NCI-H2171 treated with DMSO at 0.1 percent for 48 hours (cell line): ENCODE measurements at places on chromosomes 5 and 9.

GRCh38 chr9:100317706-100318105 is 35.0 kb downstream of the TEX10 start:
- DNase-seq = no peak

DNA sequence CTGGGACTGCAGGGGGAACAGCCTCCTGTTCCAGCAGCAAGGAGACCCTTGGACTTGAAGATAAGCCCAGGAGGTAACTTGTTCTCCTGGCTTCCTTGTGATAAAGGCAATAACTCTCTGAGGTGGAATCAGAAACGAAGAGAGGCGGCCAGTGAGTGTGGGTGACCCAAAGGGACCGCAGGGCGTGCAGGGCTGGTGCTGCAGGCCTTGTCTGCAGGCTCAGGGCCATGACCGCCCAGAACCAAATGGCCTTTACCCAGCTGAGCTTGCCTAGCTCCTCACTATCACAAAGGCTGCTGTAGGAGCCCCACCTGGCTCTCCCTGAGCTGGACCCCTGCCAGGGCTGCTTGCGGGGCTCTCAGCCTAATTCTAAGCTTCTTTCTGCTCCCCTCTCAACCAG is 72.5 kb downstream of the NDFIP1 start:
- peak; percentile 17 for DNase-seq

- DNase-seq = peak; percentile 78
These were observed at the start of gene AK8 for GRCh38 chr9:132877824-132878694. Gene AK8 (minus strand): TSS chr9:132878284. CDS start chr9:132878255, 29 bp downstream.

- DNase-seq = no peak
These were observed 405.7 kb upstream of the IRX2 start for GRCh38 chr5:3157214-3157613.

- DNase-seq = no peak
These were observed 33.0 kb upstream of the WHRN start for GRCh38 chr9:114538241-114538640.

DNA sequence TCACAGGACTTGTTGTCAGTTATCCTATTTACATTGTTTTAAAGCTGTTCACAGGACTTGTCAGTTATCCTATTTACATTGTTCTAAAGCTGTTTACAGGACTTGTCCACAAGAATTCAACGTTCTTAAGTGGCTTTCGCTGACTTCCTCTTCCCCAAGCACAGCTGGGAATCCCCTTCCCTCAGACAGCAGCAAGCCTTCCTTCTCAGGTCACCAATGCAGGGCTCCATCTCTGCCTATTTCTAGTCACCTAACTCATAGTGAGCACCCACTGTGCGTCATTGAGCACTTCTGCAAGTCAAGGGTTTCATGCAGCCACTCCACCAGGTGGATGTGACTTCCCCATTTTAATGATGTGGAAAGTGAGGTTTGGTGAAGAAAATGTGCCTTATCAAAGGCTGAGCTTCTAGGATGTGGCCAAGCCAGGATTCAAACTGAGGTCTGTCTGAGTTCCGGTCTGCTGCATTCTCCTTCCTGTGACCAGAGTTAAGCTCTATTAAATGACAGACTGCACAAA is 109.8 kb upstream of the ZNF462 start:
- DNase-seq = no peak

DNA sequence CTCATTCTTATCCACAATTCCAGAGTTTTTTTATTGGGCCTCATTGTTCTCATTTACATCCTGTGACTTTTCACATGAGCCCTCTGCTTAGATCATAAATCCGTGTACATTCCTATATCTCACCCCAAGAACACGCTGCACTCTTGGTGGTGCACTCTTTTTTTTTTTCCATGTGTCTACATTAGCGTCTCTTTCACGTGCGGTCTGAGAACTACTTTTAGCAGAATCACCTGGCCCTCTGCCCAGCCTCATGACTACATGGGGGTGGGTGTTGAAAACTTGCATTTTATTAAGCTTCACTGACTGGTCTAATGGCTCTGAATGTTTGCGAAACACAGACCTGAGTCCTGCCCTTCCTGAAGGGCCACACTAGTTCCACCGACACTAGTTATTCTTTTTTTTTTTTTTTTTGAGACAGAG is 18.6 kb downstream of the C9orf57 start:
- peak; percentile 8 for DNase-seq

GRCh38 chr9:76989501-76989900 is 30.0 kb upstream of the FOXB2 start:
- no peak for DNase-seq

- DNase-seq = peak; percentile 42
These were observed 12.3 kb downstream of the CCNH start for GRCh38 chr5:87400305-87400899.

GRCh38 chr9:33239921-33240320 is at the start of gene SPINK4:
Gene SPINK4 (plus strand): TSS chr9:33240167. CDS start chr9:33240209, 42 bp downstream.
- peak; percentile 29 for DNase-seq

GRCh38 chr5:34606101-34606500 is 50.0 kb upstream of the RAI14 start:
- no peak for DNase-seq

- DNase-seq = no peak
These were observed 26.0 kb downstream of the GPBP1 start for GRCh38 chr5:57199866-57200265.

GRCh38 chr9:131546336-131547084 is 1.2 kb downstream of the PRRT1B start:
- DNase-seq = peak; percentile 95

- DNase-seq = no peak
These were observed 176.6 kb upstream of the SH3GL2 start for GRCh38 chr9:17402309-17402708.

- peak; percentile 78 for DNase-seq
These were observed 38.9 kb downstream of the LYRM7 start for GRCh38 chr5:131209506-131210150.

DNA sequence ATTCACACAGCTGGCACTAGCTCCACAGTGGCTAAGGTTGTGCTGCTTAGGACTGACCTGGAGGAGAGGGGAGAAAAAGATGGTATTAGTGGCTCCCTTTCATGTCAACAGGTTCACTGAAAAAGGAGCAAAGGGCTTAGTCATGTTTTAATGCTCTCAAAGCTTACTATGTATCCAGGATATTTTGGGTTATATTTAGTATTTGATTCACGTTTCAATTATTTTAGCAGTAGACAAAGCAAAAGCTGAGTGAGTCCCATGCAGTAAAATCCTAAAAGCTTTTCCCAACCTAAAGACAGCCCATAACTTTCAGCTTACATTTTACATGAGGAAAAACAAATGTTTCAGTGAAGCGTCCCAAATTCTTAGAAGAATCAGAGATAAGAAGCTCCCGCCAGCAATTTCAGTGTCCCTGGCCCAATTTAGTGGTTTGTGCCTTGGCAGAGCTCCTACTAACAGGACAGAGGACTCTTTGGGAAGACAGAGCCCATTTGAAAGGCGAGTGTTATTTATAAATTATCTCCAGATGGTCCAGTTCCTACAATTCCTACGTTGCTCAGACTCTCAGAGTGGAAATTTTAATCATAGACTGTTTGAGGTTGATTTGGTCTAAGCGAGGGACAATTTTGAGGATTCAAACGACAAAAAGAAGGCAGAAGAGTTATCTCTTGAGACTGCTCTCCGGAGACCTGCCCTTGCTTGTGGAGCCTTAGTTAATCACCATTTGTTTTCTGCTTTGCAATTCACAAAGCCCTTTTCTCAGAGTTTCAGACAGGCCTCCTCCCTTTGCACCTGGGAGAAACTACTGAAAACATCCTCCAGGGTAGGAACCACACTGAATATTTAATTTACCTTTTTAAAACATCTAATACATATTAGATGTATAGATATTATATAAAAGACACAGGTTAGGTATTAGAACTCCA is 225.0 kb upstream of the ANKRD55 start:
- no peak for DNase-seq

DNA sequence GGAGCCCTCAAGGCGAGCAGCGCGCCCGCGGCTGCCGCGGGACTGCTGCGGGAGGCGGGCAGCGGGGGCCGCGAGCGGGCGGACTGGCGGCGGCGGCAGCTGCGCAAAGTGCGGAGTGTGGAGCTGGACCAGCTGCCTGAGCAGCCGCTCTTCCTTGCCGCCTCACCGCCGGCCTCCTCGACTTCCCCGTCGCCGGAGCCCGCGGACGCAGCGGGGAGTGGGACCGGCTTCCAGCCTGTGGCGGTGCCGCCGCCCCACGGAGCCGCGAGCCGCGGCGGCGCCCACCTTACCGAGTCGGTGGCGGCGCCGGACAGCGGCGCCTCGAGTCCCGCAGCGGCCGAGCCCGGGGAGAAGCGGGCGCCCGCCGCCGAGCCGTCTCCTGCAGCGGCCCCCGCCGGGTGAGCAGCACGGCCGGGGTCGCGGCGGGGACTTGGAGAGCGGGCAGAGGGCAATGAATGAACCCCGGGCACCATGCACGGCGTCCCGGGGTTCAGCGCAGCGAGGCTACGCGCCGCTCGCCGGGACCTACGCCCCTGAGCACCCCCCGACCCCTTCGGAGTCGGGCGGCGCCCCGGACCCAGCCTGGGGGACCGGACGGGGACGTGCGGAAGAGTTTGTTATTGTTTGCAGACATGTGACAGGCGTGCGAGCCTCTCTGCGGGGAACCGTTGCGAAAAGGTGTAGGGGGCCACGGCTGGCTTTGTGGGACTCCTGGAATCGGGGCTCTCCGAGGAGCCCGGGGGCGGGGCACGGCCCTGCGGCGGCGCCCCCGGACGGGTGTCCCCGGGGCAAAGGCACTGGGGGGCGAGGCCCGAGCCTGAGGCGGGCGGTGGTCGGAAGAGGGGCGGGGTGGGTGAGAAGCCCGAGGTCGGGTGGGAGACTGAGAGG is 553 bp downstream of the MAP3K1 start:
- DNase-seq = no peak

- DNase-seq = no peak
These were observed 488.5 kb downstream of the CTNND2 start for GRCh38 chr5:11415751-11416150.

DNA sequence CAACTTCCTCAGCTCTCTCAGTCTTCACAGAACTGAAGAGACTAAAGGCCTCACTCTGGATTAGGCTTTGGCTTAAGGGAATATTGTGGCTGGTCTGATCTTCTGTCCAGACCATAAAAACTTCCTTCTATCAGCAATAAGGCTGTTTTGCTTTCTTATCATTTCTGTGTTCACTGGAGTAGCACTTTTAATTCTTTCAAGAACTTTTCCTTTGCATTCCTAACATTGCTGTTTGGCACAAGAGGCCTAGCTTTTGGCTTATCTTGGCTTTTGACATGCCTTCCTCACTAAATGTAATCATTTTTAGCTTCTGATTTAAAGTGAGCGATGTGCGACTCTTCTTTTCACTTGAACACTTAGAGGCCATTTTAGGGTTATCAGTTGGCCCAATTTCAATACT is 88.7 kb upstream of the ACOT12 start:
- no peak for DNase-seq

- DNase-seq = no peak
These were observed 32.8 kb upstream of the TNFAIP8 start for GRCh38 chr5:119322948-119323537.

GRCh38 chr5:1855596-1855995 is 27.1 kb downstream of the IRX4 start:
- DNase-seq = no peak

DNA sequence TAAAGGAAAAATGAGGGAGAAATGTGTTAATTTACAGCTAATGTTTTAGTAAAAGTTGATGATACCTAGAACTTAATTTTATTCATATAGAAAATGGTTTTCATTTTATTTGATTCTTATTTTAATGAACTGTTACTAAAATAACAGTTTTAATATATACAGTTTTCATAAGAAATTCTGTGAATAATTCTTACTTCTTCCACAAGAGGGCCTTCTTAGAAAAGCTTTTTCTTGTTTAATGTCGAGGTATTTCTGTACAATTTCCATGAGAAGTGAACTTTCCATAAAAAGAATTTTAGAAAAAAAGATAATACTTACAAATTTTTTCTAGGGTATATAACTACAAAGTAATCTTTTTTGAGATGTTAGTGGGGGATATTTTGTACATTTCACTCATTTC is 73.9 kb downstream of the KLF9 start:
- peak; percentile 34 for DNase-seq

DNA sequence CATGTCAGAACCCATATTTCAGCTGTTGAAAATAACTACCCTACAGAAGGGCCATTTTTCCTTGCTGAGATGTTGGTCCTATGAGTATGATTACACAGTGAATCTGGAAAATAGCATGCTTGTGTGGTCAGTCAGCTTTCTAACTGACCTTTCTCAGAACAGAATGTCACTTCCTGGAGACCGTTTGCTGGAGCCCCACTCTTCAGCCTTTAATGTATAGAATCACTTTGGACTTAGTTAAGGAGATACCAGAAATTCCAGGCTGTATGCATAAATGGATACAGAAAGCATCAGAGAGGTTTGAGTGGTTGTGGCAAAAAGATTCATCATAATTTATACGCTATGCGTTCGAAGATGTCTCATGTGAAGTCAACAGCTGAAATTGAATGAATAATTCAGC is 488.1 kb downstream of the EBF1 start:
- no peak for DNase-seq

DNA sequence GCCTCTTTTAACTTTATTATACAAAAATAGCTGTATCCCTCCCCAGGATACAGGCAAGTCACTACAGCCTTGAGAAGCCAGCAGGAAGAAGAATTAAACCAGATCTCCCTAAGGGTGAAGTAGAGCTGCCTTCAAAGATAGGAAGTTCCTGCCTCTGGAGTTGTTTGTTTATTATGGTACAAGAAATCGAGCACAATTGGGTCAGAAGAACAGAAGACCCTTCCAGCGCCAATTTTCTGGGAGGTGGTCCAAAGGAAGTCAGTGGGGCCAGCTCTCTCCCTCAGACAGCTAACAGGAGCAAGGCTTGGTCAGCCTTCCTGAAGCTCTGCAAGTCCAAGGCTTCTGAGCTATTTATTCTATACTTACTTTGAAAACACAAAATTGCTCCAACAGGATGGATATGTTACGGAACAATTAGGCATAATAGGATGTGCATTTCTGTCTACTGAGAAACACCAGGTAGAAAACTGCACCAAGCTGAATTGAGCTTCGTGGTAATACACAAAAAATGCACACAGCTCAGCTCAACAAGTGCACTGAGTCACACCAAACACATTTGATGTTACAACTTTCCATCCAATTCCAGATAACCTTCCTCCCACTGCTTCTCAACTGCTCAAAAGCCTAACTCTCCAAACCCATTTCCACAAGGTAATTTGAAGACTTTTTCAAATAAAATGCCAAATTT is 16.0 kb downstream of the SERINC5 start:
- no peak for DNase-seq

DNA sequence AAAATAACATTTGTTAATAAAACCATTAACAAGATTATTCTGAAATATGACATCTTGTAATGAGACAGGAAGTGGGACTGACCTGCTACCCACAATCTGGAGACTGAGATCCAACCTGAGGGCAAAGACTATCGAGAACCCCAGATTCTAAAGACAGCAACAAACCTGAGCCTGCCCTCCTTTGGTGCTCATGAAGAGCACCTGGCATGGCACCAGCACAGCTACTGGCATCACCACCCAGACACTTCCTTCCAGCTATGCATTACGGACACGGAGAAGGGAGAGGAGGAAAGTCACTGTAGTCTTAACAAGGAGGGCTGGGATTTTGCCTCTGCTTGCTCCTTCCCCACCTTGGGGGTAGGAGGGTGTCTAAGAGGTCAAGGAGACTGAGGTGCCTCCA is 105.5 kb downstream of the AUH start:
- no peak for DNase-seq
